Activated CD8-positive, alpha-beta T cell treated with anti-CD3 and anti-CD28 coated beads, Interleukin-2, amount 10 ng/mL, durations not matched to agents 7 days and 5 days (primary cell): ENCODE measurements at places on chromosomes 11 and 22. TPM values are rescaled to one million over a fixed set of nuclear protein-coding genes. Genes with fewer than 3 reads are reported as not detected.

DNA sequence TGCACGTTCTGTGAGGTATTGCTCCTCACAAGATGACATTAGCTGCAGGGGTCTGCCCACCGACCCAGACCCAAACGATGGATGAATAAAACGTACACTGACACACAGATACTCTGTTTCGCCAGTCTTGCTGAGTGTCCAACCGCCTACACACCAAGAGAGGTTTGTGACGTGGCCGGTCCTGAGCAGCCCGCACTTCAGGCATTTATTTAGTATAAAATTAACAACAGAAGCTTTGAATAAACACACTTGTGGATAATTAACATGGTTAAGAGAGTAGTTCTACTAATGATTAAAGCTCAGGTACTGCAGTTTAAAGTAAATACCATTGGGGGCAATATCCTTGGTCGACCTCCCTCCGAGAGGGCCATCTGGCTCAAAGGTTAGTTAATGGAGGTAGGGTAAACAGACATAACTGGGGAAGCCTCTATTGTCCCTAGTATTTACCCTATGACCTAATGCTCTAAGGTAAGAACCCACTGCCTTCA is 75.7 kb downstream of the CCDC83 start:
- no peak for DNase-seq

- no peak for DNase-seq
Observed at GRCh38 chr11:8223513-8223900, 40.2 kb downstream of the LMO1 start.

The CHRNA10 gene
- 2.6 TPM for total RNA-seq

The SSTR3 gene
- 3.5 TPM for total RNA-seq

GRCh38 chr11:19072464-19072863 is 11.9 kb upstream of the MRGPRX2 start:
- no peak for DNase-seq

GRCh38 chr11:75302371-75302770 is 49.1 kb downstream of the ARRB1 start:
- DNase-seq: no peak

The CYP2D6 gene
- total RNA-seq: 2.9 TPM

The MFNG gene
- total RNA-seq: 227 TPM

The RIMBP3B gene
- total RNA-seq: 0.68 TPM

GRCh38 chr11:11250470-11250869 is 102.6 kb downstream of the CSNK2A3 start:
- no peak for DNase-seq

GRCh38 chr22:29065468-29066190 is 4.0 kb upstream of the C22orf31 start:
- DNase-seq: no peak

GRCh38 chr11:119307974-119308373 is 9.0 kb downstream of the MCAM start:
- DNase-seq: no peak

GRCh38 chr11:58711832-58712231 is 19.9 kb downstream of the GLYAT start:
- DNase-seq: no peak

The PNPLA5 gene
- total RNA-seq: not detected

The OR8G1 gene
- not detected for total RNA-seq

GRCh38 chr22:30607939-30608338 is 965 bp downstream of the TCN2 start:
- no peak for DNase-seq

The AMPD3 gene
- 11.9 TPM for total RNA-seq

DNA sequence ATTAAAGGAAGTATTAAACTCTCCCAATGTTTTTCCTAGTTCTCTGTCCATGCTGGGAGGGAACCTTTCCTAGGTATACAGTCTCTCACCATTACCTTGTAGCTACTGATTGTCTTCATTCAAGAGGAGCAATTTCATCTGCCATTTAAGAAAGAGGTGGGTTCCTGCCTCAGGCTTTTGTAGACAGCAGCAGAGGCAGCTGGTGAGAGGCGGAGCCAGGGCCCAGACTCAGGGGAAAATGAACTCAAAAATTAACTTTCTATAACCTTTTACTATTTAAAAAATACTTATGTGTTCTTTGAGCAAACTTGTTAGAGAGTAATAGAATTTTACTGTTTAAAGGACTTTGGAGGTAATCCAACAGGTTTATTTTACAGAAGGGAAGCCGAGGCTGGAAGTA is 133.0 kb downstream of the SNX19 start:
- DNase-seq: no peak

DNA sequence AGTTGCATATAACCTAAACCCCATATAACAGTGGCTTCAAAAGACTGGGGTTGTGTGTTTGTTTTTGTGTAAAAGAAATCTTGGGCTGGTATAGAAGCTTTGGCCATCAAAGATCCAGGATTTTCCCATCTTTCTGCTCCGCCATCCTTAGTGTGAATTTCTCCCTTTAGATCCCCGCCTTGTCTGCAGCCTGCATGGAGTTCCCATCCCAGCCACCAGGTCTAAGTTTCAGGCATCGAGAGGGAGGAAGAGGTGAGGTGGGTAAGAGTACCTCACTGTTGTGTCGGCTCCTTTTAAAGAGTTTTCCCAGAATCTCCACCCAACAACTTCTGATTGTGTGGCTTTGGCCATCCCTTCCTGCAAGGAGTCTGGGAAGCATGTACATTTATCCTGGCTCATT is 195.5 kb upstream of the SORL1-AS1 start:
- DNase-seq: no peak

GRCh38 chr11:7498193-7498592 is 12.9 kb downstream of the OLFML1 start:
- no peak for DNase-seq

DNA sequence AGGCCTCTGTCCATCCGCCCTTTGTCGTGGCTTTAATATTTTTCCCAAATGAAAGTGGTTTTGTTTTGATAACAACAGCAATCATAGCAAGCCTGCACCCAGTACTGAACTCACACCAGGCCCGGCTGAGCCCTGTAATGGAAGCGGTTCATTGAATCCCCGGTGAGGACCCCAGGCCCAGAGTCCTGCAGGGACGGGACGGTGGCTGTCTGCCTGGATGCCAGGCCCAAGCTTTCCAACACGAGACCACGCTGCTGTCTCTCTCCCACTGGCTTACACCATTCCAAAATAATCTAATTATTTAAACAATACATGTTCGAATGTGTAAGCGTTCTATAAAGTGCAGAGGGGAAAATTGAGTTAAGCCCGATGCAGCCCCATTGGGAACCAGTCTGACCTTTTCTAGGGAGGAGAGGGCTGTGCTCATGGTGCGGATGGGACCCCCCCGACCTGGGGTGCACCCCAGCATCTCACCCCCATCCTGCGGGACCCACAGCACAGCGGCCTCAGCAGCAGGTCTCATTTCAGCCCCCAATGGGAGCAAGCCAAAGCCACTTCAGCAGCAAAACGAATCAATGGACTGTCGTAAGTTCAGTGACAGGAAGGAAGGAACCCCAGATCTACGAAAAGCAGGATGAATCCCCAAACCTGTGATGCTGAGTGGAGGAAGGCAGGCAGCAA is 1046.9 kb downstream of the BRD1 start:
- peak; percentile 8 for DNase-seq

- peak; percentile 43 for DNase-seq
Observed at GRCh38 chr11:833114-833791, 501 bp downstream of the CD151 start.

DNA sequence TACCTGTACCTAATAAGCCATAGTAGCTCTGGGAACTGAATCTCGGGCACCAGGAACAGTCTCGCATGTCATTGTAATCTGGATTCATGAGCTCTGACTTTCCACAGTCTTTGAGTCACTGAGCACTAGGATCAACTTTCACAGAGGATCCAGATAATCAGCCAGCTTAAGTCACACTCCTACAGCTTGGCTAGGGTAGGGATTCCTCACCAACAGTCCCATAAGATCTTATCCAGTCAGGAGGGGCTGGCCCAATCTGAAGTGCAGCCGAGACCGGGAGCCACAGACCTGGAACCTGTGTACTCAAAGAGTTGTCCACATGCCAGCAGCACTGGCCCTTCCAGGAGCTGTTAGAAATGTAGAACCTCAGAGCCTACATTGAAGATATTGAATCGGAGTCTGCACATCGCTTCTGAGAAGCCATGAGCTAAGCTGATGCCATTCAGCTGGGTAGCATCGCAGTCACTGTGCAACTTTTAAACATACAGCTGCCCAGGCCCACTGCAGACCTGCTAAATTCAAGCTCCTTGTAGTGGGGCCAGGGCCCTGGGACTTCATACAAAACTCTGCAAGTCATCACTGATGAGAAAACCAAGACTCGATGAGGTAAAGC is 538.8 kb upstream of the B3GAT1 start:
- no peak for DNase-seq

- no peak for DNase-seq
Observed at GRCh38 chr11:86374586-86374985, at the start of gene CCDC81. CCDC81 (plus strand) TSS chr11:86374887; CDS start chr11:86375164, 277 bp downstream.

DNA sequence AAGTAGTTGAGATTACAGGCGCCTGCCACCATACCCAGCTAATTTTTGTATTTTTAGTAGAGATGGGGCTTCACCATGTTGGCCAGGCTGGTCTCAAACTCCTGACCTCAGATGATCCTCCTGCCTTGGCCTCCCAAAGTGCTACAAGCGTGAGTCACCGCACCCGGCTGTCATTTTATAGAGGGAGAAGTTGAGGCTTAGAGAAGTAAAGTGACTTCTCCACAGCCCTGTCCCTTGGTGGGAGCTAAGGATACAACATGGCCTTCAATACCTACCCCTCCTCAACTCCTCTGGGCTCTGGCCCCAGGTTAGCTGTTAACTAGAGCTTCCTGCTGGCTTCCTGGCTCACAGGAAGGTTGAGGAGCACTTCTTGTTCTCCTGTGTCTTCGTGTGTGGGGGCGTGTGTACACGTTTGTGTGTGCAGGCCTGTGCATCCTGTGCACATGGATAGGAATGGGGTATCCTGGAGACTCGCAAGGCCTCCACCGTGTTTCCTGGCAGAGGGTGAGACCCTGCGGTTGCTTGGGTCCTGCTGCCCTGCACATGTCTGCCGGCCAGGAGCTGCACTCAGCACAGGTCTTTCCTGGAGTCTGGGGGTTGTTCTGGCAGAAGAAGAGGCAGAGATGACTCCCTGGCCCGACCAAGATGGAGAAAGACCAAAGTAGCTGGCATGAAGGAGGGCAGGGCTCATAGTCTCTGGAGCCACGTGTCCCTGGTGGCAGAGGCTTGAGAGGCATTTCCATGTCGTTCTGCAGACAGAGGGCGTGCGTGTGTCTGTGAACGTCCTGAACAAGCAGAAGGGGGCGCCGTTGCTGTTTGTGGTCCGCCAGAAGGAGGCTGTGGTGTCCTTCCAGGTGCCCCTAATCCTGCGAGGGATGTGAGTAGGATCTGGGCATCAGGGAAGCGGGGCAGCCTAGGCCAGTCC is 2.4 kb downstream of the SIDT2 start:
- DNase-seq: peak; percentile 75

The CDKN1C gene
- 0.21 TPM for total RNA-seq

DNA sequence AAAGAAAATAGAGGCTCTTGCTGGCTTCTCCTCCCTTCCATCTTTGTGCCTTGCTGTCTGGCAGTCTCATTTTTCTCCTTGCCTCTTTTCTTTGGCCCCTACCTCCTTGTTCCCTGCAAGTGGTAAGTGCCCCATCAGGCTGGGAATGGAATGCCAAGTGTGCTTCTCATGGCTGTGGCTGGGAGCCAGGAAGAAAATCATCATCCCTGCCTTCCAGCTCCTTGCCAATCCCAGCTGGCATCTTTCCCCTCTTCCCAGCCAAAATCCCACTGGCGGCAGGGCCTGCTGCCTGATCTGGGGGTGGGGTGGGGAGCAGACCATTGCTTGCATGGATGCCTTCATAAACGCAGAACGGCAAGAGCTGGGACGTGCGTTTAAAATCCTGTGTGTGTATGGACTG is 27.0 kb upstream of the SLC25A18 start:
- no peak for DNase-seq

The IFITM1 gene
- total RNA-seq: 1,278 TPM

DNA sequence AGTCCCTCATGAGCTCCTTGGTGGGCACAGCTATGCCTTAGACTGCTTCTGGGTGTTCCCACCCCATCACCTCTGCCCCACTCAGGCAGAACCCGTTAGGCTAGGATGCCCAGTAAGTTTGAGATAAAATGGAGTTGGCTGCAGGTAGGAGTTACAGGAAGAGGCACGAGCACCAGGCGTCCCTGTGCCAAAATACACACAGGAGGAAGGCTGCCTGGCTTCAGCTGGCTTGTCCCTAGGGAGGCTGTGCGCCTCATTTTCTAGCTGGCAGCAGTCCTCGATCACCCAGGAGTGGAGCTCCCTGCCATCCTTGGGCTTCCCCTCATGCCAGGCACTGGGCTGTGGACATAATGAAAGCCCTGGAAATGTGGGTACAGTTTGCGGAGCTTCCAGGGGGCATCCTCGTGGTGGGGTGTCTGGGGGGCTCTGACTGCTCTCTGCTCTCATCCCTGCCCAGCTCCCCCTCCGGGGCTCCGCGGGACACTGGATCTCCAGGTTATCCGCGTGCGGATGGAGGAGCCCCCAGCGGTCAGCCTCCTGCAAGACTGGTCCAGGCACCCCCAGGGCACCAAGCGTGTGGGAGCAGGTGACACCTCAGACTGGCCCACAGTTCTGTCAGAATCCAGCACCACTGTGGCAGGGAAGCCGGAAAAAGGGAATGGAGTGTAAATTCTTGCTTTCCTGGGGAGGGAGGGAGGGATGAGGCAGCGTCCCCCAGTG is 12.3 kb upstream of the MARK2 start:
- no peak for DNase-seq

GRCh38 chr11:117631336-117632140 is 165.5 kb downstream of the DSCAML1 start:
- DNase-seq: no peak

DNA sequence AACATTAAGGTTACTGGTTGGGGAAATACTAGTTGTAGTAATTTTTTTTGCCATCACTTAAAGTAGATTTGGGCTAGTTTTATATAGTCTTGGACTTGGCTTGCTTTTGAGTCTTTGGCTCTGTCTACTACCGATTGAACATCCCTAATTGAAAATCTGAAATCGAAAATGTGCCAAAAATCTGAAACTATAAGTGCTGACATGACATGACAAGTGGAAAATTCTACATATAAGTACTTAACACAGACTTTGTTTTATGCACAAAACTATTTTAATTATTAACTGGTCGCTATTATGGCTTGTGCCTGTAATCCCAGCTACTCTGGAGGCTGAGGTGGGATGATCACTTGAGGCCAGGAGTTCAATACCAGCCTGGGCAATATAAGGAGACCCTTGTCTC is 22.5 kb downstream of the RNF169 start:
- DNase-seq: no peak

- DNase-seq: no peak
Observed at GRCh38 chr11:2916892-2917645, 12.2 kb downstream of the PHLDA2 start.
